ENCODE measurements at places on chromosomes 11 and 22. TPM values are rescaled to one million over a fixed set of nuclear protein-coding genes. Genes with fewer than 3 reads are reported as not detected.

DNA sequence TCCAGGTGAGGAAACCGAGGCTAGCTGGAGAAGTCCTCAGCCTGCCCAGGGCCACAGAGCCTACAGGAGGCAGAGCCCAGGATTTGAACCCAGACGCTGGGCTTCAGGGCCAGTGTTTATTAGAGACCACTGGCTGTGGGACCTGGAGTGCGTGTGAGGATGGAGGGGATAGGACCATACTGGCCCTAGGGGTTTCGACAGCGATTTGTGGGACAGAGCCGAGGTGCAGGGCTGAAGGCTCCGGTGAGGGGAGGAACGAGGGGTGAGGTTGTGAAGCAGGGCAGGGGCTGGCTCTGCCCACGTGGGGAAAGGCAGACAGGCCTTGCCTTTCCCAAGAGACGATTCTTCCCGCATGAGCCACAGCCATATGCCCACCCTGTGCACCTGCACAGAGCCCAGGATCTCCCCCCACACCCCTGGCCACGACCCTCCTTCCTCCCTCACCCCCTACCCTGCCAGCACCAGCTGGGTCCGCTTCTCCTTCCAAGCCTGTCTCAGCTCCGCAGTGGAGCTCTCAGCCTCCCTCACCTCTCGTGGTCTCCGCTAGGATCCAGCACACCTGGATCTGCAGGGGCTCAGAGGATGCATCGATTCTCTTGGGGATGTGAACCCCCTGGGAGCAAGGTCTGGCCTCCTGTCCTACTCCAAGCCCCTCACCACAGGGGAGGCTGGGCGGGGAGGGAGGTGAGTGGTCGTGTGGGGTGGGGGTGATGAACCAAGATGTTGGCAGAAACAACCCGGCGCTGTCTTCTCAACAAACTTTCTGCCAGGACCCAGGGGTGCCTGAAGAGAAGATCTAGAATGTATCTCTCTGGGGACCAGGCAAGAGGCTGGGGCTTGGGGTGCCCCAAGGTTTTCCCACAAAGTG is 58.4 kb downstream of the RTL6 start:
- peak; percentile 26 for DNase-seq

NCAM1 gene
- total RNA-seq = 1.3 TPM

DNA sequence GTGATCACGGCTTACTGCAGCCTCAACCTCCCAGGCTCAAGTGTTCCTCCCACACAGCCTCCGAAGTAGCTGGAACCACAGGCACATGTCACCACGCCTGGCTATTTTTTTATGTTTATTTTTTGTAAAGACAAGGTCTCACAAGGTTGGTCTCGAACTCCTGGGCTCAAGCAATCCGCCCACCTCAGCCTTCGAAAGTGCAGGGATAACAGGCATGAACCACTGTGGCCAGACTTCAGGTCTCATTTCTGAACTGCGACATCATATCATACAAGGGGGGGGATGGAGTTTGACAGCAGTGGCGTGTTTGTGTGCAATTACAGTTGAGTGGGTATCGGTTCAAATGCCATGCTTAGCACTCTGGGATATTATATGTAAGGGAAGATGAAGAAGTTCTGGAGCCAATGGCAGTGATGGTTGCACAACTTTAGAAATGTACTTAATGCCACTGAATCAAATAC is 6.9 kb downstream of the NAALADL1 start:
- DNase-seq = no peak

- peak; percentile 50 for DNase-seq
Observed at GRCh38 chr11:1113405-1114201, 38.9 kb downstream of the MUC2 start.

GRCh38 chr11:103842795-103843194 is 193.6 kb upstream of the DDI1 start:
- DNase-seq = no peak

CFAP300 gene
- 1.8 TPM for total RNA-seq

DNA sequence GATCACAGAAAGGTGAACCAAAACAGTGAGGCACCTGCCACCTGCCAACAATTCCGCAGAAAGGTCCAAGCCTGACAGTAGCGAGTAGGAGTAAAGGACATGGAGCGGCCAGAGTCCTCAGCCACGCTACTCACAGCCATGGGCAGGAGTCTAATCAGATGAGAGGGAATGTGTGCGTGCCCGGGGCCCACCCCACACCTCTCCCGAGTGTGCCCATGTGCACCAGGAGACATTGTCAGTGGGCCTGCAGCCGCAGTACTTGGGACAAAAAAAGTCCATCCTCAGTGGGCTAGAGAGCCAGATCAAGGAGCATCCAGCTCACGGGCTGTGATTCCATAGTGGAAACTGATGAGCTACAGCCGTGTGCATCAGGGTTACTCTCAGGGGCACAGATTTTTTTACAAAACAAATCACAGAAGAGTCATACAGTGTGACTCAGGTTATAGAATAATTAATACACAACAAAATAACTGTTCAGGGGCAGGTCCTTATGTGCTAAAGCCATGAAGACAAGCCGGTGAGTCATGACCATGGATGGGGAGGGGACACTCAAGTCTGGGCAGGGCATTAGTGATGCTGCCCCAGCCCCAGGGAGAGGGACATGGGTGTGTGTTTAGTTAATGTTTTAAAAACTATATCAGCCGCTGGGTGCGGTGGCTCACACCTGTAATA is 12.0 kb downstream of the SART1 start:
- DNase-seq = no peak

GRCh38 chr11:21877151-21877550 is 315.7 kb upstream of the ANO5 start:
- no peak for DNase-seq

GRCh38 chr11:44622721-44623258 is 57.3 kb downstream of the CD82 start:
- DNase-seq = peak; percentile 38

FOLH1 gene
- total RNA-seq = 0.20 TPM

Measured in endodermal cell (in vitro differentiated cells).